ENCODE measurements at places on chromosomes 5 and 9.
A peak's percentile ranks its signal among the peaks of the same experiment; 100 is the strongest.

DNA sequence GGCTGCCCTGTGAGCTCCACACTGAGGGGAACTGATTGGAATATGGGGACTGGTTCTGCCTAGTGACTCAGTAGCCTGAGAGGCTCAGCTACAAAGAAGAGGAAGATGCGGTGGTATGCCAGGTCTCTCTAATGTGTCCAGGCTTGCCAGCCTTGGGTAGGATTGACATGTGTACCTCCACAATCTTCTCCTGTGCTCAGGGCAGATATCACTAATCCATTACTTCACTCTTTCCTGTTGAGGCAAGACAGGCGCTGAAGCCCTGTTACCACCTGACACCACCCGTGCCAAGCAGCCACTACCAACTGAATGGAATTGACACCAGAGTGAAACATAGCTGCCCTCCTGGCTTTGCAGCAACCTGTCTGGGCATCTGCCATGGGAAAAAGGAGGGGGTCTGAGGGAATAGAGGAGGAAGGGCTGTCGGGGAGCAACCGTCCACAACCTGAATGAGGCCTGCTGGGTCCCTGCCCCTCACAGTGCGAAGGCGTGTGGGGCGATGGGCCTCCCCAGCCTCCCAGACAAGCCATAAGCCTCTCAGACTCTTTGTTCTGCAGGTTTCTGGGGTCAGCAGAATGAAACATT, 114.7 kb upstream of the CXCL14 start:
- DNase-seq, result no peak

DNA sequence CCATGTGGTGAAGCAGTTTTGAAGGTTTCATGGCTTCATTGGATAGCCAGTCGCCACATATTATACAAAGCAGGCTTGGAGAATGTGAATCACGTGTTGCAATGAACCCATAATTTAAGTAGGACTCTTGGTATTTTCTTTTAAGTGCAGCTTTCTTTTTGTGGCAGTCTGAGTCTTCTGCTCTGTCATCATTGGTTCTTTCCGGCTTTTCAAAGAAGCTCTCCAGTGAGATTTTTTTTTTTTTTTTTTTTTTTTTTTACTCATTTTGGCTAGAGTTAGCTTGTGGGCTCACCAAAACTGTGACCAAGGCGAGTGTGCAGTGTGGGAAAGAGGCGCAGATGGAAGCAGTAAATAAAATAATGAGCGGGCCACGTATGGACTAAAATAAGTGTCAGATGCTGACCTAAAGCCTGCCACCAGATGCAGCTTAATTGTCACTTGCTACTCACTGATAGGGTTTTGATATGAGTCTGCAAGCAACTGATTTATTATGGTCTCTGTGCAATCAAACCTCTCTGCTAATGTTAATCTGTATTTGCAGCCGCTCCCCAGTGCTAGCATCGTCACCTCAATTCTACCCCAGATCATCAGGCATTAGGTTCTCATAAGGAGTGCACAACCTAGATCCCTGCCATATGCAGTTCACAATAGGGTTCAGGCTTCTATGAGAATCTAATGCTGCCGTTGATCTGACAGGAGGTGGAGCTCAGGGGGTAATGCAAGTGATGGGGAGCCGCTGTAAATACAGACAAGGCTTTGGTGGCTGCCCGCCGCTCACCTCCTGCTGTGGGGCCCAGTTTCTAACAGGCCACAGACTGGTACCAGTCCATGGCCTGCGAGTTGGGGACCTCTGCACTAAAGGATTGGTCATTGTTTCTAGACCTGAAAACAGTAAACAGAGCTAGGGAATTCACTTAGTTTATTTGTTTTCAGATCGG, 45.5 kb upstream of the LARP1 start:
- DNase-seq, result peak; percentile 43

- no peak for DNase-seq
These were observed 15.9 kb upstream of the CDKN2AIPNL start for GRCh38 chr5:134427540-134428041.

- DNase-seq, result no peak
These were observed 674 bp upstream of the TNFSF15 start for GRCh38 chr9:114806526-114806900.

GRCh38 chr5:115583474-115583873, 18.8 kb downstream of the TICAM2 start:
- DNase-seq, result peak; percentile 84

GRCh38 chr5:102796009-102796408, 40.9 kb downstream of the PAM start:
- DNase-seq, result no peak

DNA sequence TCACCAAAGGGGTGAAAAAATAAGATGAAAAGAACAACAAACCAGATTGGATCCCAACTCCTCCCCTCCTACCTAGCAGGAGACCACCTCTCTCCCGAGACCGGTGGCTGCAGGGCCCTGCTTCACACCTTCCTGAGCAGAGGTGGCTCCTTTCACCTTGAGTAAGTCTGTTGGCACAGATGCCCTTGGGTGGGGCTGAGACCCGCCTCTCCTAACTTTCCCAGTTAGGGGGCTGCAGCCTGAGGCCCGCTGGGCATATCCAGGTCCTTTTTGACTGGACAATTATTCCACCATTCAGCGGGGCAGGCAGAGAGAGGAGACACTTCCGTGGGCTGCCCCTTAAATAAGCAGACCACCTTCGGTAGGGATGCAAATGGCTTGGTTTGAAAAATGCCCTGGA, 1.3 kb downstream of the SLC25A48 start:
- DNase-seq, result no peak

GRCh38 chr9:37025071-37025822, 8.8 kb downstream of the PAX5 start:
- no peak for DNase-seq

- no peak for DNase-seq
These were observed 2.9 kb downstream of the HTR1A start for GRCh38 chr5:63959177-63959982.

GRCh38 chr5:171895081-171895480, 109.5 kb downstream of the SMIM23 start:
- DNase-seq, result peak; percentile 25

DNA sequence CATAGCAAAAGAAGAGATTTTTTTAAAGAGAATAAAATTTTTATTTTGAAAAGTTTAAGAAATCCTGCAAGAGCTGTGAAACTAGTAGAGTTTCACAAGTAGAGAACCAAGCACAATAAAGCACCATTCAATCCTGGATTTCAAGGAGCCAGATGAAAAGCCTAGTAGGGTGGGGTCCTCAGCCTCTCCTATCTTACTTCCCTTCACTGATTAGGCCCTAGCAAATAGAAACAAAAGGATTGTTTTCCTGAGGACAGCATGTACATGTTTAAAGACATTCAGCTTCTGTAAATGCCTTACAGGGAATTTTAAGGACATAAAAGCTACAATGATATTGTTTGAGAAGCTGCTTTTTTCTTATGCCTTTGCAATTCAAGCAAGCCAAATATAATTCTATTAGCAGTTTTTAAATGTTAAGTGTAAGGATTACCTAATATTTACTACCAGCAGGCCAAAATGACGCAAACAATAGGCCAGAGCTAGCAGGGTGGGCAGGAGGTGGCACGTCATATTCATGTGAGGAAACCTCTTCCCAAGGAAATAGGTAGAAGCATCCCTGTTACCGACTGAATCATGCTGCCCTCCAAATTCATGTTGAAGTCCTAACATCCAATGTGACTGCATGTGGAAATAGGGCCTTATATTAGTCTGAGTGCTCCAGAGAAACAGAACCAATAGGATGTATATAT, 337.6 kb downstream of the MLLT3 start:
- no peak for DNase-seq

DNA sequence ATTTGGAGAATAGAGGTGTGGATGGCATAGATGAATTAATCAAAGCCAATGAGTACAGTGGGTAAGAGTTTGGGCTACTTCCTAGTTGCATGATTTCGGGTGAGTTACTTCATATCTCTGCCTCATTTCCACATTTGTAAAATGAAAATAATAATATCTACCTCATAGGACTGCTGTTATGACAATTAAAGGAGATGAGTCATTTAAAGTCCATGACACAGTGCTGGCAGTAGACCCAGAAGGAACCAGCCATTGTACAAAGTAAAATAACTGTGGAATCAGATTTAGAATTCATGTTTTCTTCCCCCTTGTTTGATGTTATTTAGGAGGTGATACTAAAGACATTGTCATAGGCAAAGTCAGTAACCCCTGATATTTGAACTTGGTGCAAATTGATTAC, 139.5 kb upstream of the SLC27A6 start:
- DNase-seq, result peak; percentile 65

DNA sequence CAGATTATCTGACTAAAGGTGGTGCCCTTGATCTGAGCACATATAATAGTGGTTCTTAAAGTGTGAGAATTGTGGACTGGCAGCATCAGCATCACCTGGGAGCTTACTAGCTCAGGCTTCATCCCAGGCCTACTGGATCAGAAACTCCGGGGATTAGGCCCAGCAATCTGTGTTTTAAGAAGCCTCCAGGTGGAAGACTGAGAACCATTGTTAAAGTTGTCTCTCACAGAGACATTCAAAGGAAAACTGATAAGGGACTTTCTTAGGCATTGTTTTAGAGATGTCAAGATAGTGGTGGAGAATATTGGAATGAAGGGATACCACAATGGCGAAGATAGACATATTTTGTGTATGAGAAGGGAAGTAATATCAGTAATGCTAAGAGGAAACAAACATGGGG, 59.5 kb downstream of the STX17 start:
- DNase-seq, result no peak

DNA sequence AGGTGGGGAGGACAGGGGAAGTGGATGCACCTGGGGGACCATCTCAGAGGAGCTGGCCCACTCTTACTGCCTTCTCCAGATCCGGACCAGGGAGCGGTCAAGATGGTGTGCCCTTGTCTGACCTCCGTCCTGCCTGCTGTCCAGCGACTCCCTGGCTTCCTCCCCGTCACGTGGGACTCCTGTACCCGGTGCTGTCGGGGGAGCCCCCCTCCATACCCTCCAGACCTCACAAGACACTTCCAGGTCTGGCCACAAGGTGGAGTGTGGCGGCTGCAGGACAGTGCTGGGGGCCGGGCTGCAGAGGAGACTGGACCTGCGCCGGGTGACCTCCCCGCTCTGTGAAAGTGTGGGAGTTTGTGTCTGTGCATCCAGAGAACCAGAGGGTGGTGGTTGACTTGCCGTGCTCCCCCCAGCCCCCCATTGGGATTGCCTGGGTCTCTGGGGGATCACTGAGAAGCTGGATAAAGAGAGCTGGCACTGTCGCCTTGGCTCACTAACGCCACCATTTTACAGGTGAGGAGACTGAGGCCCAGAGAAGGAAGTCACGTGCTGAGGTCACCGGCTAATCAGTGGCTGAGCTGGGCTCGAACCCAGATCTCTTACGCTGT, 1.9 kb upstream of the CRB2 start:
- peak; percentile 49 for DNase-seq

DNA sequence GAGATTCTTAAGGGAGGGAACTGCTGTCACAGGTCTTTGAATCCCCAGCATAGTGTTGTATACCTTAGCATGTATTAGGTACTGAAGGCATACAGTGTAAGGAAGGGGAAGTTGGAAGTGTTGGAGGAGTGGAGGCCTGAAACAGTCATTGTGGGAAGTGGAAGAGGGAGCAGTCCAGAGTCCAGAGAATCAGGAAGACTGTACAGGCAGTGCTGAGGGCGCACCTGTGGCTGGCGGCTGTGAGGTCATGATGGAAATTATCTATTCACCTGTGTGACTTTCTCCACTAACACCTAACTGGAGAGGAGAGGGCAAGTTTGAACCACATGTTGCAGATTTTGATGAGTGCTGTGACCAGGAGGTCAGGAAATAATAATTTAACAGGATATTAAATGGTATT, 119.7 kb upstream of the NIPBL start:
- DNase-seq, result no peak

DNA sequence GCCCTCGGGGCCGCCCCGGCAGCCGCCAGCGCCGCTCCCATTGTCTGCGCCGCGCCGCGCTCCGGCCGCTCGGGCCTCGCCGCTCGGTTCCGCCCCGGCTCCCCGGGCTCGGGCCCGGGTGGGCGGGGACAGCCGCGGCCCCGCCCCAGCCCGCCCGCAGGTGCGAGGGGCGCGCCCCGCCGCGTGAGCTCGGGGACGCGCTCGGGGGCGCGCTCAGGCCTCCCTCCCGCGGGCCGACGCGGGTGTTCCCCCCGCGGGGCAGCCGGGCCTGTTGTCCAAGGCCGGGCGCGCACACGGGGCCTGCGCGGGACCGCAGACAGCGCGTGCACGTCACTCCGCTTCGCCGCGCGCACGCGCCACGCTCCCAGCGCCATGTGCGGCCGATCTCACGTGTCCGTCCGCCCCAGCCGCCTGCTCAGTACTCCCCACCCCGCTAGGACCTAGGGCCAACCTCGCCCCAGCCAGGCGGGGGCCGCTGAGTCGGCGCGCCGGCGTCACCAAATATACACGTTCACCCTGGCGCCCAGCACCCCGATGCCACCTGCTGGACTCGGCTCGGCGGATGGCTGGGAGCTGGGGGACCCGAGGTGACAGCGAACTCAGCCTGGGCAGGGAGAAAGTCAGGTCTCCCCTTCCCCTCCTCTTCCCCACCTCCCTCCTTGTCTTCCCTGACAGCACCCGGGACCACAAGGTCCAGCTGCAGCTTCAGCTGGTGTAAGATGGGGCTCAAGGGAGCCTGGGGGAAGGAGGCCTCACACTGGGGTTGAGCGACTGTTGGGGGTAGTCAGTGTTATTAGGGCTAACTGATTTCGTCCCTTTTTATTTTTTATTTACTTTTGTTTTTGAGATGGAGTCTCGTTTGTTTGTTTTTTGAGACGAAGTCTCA, 14.3 kb downstream of the GBGT1 start:
- DNase-seq, result peak; percentile 81

DNA sequence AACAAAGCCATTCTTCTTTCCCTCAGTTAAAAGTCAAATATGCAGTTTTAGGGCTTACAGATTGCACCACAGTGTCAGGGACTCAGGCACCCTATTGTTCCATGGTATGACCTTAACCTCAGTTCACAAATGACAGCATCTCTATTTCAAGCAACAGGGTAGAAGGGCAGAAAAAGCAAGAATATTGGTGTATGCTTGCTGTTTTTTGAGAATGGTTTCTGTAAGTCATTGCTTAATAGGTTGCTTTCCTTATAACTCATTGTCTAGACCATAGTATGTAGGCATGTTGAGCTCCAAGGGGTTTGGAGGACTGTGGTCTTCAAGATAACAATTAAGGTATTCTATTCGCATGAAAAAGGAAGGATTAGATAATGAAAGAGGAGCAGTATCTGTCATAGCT, 183.5 kb upstream of the EDIL3 start:
- no peak for DNase-seq
